Kidney capillary endothelial cell (primary cell): ENCODE measurements at places on chromosomes 5 and 9.

GRCh38 chr9:115032296-115032695, 85.7 kb downstream of the TNC start:
- no peak for DNase-seq

DNA sequence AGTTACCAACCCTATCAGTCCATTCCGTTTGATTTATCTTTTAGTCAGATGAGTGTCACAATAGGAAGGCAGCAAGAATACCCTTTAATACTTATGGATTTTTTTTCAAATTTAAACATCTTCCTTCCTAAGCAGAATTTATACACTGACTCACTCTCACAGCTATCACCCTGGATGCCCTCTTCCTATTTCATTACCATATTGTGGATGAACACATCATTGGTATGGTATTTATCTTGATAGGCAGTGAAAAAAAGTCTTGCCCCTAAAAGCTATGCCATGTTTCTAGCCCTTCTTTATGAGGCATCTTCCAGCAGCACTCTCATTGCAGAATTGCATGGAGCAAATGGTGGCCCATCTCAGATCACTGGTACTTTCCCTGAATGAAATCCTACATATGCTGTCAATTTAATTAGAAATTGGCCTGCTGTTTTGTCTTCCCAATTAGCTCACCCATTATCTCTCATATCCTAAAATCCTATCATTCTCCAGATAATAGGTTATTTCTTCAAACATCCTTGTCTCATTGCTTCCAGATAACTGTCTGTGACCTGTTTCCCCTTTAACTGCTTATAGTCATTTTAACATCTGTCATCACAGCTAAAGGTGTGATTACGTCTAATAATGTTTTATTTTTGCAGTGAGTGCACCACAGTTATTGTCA, 433.5 kb upstream of the POU5F2 start:
- no peak for DNase-seq

DNA sequence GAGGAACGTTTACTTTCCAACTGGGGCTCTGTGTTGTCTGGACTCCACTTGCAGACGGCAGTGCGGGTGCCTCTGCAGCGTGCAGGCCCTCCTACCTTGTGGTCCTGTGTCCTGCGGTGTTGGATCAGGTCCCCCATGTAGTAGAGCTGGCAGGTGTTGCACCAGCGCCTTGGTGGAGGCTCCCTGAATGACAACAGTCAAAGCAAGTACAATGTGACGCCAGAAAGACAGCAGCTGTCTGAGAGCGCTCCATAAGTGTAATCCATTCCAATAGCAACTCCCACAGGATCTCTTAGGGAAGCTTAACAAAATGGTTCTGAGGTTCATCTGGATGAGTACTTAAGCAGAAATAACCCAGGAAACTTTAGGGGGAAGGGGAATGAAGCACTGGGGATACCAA, 9.9 kb downstream of the BBLN start:
- DNase-seq: no peak

GRCh38 chr9:14112226-14112625, 201.7 kb downstream of the NFIB start:
- DNase-seq: no peak

DNA sequence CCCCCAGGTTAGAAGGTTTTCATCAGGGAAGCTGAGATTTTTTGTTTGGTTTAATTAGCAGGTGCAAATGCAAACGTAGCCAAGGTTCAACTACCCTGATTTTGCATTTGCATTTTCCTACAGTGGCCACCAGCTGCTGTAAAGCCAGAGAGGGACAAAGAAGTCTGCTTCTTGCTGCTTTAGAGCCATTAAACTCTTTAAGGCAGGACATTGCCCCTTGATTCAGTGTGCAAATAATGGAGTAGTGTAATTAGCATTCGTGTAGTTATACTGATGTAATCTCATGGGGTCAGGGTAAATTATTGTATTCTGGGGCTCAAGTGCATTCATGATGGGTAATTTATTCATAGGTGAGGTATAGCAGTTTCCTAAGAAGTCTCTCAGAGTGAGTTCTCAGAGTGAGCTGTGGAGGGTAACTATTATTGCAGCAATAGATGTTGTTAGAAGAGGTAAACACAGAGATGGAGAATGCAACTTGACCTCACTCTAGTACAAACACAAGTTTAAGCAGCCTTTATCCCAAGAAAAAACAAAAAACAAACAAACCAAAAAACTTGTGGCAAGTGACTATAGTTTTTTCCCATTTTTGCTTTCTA, 526.5 kb downstream of the KIF4B start:
- no peak for DNase-seq

- no peak for DNase-seq
Observed at GRCh38 chr5:6202149-6202967, 176.0 kb downstream of the MED10 start.

- DNase-seq: no peak
Observed at GRCh38 chr5:143396353-143396940, 7.0 kb downstream of the NR3C1 start.

DNA sequence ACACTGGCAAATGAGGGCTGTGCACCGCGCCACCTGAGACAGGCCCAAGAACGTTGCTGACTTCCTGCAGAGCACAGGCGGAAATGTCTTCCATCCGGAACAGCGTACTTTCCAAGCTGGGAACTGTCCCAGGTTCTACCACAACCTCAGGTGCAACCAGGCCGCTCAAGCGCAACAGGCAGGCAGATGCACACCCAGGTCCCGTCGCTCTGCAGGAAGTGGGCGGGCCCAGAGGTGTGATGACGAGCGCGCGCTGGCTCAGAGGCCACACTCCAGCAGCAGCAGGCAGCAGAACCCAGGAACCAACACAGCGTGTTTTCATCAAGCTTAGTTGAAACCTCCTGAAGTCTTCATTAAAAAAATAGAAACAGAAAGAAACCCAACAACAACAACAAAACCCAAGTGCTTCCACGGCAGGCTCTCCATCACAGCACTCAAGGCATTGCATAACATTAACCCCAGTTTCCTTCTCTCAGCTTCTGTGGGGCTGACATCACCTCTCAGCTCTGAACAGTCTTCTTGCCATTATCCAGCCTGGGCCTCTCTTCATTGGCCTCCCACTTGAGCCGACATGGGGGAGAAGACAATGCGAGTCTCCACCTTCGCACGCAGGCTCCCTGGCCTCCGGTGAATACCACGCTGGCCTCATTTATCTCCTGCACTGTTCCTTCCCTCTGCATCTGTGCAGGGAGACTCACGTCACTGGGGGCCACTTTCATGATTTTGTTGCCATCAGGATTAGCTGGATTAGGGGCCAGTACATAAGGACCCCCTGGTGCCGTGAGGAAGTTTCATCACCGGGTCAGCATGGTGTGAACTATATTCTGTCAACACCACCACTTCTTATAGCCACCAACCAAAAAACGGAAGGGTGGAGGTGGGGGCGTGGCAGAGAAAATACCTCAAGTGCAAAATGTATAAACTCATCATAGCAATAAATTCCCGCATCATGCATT, 22.1 kb downstream of the PTCH1 start:
- DNase-seq: no peak

GRCh38 chr5:64818245-64818644, 49.5 kb downstream of the CWC27 start:
- DNase-seq: no peak

- no peak for DNase-seq
Observed at GRCh38 chr9:137167277-137167746, 2.5 kb downstream of the LRRC26 start.

DNA sequence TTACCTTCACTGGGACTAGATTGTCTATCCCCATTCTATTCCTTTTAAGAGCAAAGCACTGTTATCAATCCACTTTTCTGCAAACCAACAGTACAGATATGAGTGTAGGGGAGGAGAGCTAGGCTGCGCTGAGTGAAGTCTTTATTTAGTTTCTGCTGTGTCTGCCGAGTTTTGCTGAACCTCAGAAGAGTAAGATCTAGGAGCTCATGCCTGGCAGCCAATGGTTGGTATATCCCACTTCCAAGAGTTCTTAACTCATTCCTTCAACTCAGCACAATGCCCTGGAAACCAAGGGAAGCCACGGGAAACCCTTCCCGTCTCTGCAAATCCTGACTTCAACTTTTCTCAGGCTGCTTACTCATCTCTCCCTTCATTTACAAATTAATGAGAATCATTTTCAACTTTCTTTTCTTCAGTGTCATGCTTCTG, 58.0 kb upstream of the JAK2 start:
- DNase-seq: no peak

GRCh38 chr5:175479125-175479881, 943 bp downstream of the SFXN1 start:
- no peak for DNase-seq

DNA sequence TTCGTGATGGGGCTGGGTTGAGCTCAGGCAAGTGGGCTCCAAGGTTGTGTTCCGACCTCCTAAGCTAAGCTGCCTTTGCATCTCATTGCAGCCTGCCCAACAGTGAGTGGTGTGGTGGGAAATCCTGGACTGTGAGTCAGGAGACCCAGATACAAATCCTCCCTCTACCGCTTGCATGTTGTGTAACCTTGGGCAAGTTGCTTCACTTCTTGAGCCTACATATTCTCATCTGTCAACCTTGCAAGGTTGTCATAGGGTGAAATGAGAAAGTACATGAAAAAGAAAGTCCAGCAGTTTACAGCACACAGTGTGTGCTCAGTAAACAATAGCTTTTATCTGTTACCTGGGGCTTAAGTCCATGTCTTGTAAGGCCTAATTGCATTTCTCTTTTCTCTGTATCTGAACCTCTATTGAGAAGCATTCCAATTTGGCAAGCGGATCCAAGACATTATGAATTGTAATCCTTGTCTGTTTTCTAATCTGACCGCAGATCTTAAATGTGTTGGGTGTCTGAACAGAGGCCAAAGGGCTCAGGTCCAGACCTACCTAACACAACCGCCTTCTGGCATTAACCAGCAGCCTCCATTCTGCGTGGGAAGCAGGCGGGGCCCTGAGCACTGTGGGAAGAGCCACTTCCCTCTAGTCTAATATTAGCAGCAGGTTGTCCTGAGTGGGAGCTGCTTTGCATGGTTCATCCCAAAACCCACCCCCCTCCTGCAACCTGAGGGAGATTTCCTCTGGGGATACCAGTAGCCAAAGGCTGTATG, 1.8 kb upstream of the GALNT12 start:
- DNase-seq: no peak

- no peak for DNase-seq
Observed at GRCh38 chr5:95841914-95842812, 19.6 kb upstream of the GLRX start.

DNA sequence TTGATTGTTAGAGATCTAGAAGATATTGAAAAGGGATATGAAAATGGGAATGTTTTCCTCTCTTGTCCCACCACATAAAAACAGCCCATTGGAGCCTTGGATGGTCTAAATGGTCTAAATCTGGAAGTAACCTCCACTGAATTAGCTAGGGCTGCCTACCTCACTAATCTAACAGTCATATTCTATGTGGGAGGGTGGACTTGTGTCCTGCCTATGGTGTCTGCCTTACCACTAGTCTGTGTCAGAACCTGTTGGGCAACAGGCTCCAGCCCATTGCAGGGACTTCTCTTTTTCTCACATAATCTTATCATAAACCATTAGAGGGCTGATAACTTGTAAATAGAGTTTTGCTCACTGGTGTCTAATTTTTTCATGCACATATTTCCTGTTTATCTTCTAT, 548.8 kb upstream of the CDH18 start:
- DNase-seq: no peak

DNA sequence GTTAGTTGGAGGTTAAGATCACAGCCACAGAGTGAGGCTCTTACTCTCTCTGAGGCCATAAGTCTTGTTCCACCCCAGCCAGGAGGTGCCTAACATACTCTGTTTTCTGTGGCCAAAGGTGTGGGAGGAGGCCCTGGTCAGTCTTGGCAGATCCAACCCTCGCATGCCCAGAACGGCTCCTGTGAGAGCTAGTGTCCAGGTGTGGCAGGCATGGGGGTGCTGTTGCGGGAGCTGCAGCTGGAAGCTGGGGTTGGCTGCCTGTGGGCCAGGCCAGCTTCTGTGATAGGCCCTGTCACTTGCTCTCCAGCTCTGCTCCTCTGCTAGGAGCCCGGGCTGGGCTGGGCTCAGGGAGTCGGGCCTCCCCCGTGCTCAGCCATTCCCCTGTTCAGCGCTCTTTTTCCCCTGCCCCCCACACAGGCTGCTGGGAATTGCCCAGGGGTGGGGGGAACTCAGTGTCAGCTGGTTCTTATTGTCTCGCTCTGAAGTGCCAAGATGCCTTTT, 31.6 kb downstream of the IER5L start:
- no peak for DNase-seq

DNA sequence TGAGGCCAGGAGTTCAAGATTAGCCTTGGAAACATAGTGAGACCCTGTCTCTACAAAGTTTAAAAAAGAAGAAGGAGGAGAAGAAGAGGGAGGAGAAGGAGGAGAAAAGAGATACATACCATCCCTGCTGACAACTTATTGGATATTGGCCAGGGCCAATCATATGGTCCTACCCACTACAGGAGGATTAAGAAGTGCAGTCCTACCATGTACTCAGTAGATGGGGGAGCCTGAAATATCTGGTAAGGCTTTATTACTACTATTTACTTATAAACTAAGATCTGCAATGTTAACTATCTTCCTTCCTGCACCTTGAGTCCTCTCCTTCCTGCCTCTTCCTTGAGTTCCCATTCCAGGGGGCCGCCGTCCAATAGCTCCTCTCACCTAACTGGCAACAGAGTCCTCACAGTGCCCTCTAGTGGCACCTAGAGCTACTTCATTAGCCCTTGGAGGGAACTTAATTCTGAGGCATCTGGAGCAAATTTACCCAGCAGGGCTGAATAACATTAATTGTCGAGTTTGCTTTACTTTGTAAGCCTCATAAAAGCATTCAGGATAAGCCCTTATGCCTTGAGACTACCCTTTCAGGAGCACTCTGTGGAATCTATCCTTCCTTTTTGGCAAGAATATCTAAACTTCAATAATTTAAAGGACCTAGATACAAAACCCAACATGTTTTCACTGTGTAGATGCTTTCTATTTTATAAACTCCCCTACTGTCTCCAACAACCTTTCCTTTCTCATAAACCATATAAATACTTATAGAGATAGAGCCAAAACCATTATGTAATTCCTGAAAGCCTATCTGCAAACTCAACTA, 39.1 kb upstream of the RANBP6 start:
- peak; percentile 80 for DNase-seq

DNA sequence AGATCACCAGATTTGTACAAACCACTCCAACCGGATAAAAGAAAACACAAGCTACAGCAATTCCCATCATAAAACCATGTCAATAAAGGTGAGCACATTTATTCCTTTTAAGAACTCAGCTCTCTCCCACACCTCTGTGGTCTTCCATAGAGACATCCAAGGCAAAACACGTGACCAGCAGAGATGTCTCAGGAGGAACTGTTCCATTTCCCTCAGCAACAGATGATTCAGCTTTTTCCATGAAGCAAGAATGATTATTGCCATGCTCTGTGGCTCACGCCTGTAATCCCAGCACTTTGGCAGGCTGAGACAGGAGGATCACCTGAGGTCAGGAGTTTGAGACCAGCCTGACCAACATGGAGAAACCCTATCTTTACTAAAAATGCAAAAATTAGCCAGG, 15.8 kb downstream of the GZMK start:
- no peak for DNase-seq
